ENCODE measurements at places on chromosomes 1 and 21. TPM values are rescaled to one million over a fixed set of nuclear protein-coding genes. Genes with fewer than 3 reads are reported as not detected.

- no peak for DNase-seq
Measured at GRCh38 chr1:180130651-180131050, 24.0 kb upstream of the QSOX1 start.

The GPR161 gene
- total RNA-seq, result 3.1 TPM

The UQCRH gene
- 200 TPM for total RNA-seq

The PERM1 gene
- not detected for total RNA-seq

- no peak for DNase-seq
Measured at GRCh38 chr1:209855623-209856022, 27.9 kb downstream of the UTP25 start.

GRCh38 chr21:41755258-41755933, 11.5 kb downstream of the RIPK4 start:
- no peak for DNase-seq

The NAXE gene
- 46.8 TPM for total RNA-seq

DNA sequence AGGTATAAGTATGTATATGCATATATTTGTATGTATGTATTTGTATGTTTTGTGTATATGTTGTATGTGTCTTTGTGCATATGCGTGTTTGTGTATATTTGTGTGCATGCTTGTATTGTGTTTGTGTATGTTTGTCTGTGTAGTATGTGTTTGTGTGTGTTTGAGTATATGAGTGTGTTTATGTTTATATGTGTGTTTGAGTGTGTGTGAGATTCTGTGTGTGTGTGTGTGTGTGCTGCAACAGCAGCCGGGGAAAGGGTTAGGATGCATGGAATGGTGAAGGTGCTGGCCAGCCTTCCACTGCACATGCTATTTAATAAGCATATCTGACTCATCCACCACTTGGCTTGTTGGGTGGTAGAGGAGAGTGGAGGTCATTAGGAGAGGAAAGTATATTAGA, 46.6 kb upstream of the RAB4A start:
- no peak for DNase-seq

- DNase-seq, result peak; percentile 89
Measured at GRCh38 chr21:34887725-34888568, 161.2 kb downstream of the RUNX1 start.

The ANKRD34A gene
- total RNA-seq, result not detected
